T-helper 22 cell (primary cell): ENCODE measurements at places on chromosomes 1 and 21.

GRCh38 chr1:116817582-116818064 lies 63.4 kb downstream of the CD2 start:
- peak; percentile 47 for DNase-seq

DNA sequence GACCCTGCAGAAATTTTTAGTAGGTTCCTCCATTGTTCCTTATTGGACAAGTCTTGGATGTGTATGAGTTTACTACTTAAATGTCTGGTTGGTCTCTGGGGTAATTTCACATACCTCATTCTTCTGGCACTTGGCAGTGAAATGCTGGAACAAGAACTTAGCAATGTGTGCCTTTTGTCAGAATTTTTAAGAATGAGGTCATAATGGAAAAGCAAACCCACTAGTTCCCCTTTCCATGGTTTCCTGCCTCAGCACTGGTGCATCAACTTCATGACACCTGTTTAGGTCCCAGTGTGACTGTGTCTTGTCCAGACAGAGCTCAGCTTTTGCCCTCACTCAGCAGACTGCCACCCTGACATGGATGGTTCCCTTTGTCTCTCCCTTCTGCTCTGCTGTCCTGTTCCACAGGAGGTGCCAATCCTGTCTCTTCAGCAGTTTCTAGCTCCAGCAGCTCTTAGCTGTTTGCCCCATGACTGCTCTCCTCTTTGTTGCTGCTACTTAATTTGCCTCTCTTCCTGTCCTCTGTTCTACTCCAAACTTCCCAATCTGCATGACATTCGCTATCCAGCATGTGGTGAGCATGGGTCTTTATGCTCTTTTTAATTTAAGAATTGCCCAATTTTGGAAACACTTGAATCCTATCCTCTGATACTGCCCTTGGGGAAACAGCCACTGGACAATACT lies 135.6 kb downstream of the CYYR1 start:
- no peak for DNase-seq

GRCh38 chr1:238450976-238451375 lies 560.3 kb upstream of the ZP4 start:
- DNase-seq: no peak

DNA sequence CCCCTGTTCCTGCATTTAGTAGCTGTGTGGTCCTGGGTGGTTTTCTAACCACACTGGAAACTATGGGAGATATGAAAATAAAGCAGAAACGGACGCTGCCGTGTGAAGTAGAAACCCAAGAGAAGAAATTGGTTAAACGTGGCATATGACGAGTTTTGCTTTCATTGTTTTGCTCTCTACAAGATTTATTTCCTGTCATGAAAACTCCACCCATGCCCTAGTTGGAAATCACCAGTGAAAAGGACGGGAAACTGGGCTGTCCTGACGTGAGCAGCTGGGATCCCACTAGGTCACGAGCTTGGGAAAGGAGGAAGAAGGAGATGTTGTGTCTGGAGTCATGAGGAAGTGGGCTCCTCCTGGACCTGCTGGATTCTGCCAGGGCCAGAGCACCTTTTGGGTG lies 120.8 kb upstream of the GADD45A start:
- DNase-seq: no peak

- no peak for DNase-seq
Observed at GRCh38 chr1:36922593-36923426, 111.5 kb downstream of the GRIK3 start.

GRCh38 chr1:78286686-78287085 lies 204.1 kb upstream of the PTGFR start:
- no peak for DNase-seq

- DNase-seq: no peak
Observed at GRCh38 chr1:181451661-181452230, 31.6 kb upstream of the CACNA1E start.

DNA sequence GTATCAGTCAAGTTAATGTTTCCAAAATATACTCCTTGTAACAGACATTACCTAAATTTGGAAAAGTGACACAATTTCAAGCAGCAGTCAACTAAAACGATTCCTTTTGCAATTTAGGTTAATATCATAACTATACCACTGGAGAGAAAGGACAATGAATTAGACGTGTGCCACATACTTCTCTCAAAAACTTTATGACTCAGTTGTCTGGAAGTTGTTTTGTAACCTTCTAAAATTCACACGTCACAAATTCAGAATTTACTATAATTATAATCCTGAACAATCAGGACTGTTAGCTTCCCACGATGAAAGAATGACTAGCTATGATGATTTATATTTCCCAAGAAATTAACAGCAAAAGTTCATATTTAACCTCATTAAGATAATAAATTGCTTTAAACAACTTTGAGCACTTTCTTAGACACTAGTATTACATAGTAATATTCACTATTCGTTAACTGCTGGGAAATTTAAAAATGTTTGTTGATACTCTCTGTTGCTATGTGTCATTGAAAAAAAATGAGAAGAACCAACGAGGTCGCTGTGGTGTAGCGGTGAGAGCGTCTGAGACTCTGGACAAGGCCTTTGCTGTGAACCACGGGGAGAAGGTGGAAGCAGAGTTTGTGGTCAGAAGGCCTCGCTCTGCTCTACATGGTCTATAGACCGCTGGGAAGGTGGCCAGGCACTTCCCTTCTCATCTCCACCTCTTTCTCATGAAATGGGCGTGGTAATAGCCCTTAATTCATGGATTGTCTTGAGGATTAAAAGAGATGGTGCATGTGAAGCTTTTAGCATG lies 27.9 kb upstream of the BATF3 start:
- DNase-seq: no peak

GRCh38 chr1:160354388-160354985 lies 11.3 kb downstream of the NCSTN start:
- no peak for DNase-seq

GRCh38 chr1:61770131-61770530 lies 27.9 kb downstream of the PATJ start:
- no peak for DNase-seq

- DNase-seq: peak; percentile 57
Observed at GRCh38 chr21:42258150-42258884, 39.4 kb downstream of the ABCG1 start.

- DNase-seq: peak; percentile 33
Observed at GRCh38 chr1:36161641-36162531, 5.9 kb downstream of the MAP7D1 start.

DNA sequence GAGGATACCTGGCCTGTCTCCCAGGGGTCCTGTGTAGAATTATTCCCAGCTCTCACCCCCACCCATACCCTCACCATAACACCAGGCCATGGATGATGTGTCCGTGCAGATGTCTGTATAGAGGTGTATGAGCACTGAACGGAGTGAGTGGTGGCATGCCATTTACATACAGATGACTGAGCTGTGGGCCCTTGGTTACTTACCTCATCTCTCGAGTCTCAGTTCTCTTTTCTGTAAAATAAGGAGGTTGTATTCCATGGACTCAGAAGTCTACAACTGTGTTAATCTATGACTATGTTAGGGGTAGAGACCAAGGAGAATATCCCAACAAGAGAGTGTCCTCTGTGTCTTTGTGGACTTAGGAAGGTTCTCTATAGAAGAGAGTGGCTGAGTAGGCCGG lies 65.6 kb upstream of the CD1D start:
- DNase-seq: no peak

- DNase-seq: no peak
Observed at GRCh38 chr1:180080439-180080838, 74.2 kb upstream of the QSOX1 start.

DNA sequence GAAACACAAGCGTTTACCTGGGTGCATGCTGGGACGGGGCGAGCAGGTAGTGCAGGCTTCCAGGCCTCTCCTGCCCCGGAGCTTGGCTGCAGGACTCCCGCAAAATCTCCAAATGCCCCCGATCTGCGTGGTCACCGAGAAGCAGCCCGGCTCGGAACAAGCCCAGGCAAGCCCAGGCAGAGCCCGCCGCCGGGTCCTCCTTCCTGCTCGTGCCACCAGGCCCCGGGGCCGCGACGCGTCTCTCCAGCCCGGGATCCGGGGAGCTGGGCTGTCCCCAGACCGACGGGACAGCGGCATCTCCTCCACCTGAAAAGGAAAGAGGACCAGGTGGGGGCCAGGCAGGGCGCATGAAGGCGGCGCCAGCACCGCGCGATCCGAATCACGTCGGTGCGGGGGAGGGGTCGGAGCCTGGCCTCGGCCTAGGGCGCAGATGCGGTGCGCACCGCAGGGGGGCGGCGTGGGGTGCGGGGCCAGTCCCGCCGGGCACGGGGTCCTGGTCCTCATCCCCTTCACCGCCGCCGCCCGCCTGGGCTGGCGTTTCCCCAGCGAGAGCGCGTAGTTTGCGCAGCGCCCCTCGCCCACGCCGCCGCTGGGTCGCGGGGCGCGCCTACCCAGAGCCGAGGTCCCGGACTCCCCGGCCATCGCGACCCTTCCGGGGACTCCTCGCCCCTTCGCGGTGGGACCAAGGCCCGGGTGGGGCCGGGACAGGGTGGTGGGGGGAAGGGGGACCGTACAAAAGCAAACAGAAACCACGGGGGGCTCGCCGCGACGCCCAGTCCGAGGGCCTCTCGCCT lies 52.4 kb upstream of the H6PD start:
- no peak for DNase-seq

DNA sequence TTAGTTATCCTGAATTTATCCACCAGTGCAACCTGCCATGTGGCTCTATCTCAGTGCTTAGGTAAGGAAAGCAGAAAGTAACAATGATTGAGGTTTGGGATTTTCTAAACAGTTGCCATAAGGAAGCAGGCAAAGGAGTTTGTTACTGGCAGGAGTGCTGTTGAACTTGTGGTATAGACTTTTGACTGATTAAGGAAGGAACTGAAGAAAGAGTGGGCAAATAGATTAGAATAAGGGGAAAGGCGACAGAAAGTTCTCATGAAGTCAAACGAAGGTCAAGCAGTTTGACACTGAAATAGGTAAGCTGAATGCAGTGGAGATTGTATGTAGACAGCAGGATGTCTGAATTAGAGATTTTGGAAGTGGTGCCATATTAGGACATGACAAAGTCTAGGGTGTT lies 24.2 kb upstream of the CR2 start:
- no peak for DNase-seq

GRCh38 chr1:212774584-212774983 lies 17.0 kb downstream of the NSL1 start:
- no peak for DNase-seq

GRCh38 chr21:38351961-38352521 lies 95.2 kb downstream of the KCNJ15 start:
- no peak for DNase-seq

DNA sequence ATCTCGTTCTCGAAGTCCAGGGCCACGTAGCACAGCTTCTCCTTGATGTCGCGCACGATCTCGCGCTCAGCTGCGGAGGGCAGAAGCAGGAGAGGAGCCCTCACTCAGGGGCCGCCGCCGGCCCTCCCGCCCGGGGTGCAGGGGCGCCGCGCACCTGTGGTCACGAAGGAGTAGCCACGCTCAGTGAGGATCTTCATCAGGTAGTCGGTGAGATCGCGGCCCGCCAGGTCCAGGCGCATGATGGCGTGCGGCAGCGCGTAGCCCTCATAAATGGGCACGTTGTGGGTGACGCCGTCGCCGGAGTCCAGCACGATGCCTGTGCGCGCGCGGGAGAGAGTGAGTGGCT lies 1.8 kb downstream of the ACTA1 start:
- DNase-seq: no peak

DNA sequence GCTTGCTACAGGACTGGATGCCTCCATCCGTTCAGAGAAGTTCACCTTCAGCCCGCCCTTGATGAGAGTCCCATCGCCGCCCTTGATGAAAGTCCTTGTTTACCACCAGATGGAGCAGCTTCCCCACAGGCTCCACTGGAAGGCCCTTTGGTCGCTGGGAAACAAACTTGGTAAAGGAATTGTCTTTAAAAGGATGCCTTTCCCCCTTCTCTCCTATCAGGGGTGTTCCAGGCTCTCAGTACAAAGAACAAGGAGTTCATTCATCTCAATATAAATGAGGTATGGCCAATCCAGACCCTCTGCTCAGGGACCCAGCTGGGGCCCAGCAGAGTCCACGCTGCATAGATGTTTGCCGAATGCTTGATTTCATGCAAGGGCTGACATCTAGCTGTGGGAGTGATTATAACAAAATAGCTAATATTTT lies 50.8 kb downstream of the CAPN9 start:
- DNase-seq: no peak

DNA sequence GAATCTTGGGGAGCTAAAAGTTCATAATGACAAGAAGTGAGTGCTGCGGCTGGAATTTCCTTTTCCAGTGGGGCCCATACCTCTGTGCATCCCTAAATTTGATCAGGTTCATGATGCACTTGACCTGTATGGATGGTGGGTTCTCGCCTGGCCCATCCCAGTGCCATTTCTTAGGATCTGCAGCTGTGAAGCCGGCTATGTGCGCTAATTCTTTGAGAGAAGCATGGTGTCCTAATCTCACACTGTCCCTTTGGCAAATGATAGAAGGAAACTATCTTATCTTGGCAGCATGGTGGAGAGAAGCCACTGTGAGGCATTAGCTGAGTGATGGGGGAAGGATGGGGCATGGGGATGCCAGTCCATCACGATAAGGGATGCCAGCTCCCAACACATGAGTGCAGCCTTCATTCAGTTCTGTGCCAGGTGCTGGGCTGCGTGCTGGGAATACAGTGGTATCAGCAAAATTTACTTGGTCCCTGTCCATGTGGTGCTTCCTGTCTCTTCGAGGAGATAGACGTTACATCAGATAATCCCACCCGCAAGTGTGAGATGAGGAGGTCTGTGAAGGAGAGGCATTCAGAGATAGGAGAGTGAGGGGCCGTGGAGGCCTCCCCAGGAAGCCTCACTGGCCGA lies 30.5 kb downstream of the STUM start:
- no peak for DNase-seq

DNA sequence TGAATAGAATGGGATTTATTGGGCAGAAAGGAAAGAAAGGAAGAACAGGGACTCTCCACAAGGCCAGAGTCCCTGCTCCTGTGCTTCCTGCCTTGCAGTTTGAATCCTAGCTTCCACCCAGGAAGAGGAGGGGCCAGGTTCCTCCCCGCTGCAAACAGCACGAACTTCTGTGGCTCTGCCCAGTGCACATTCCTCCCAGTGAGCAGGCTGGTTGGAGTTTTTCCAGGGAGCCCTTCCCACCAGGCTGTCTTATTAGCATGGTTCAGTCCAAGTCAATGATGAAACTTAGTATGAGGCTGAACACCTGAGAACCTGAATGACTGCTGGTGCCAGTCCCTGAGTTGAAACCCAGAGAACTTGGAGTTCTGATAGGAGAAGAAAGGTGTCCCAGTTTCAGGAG lies 247.2 kb downstream of the DUSP10 start:
- no peak for DNase-seq

DNA sequence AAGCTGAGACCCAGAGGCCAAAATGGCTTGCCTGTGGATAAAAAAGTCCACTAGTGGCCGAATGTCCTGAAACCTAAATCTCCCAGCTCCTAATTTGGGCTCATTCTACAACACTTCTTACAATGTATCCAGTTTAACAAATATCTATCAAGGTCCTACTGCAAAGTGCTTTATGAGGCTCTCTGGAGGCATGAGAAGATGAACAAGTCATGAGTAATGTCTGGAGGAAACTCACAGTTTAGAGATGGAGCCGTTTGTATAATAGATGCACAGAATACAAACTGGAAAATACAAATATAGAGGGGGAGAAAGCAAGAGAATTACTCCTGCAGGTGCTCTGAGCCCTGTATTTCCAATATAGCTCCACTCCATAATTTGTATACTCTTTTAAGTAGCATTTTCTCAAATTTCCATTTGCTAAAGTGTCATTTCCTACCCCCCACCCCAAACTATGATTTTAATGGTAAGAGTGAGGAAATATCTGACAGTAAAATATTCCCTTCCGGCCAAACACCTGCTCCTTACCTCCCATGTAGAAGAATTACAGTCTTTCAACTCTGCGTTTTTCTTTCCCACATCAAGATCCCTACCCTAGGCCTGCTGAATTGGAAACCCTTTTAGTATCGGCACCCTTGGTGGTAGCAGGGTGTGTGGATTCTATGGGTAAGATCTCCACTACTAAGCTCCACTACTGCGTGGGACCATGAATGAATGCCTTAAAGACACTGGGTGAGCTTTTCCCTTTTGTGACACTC lies 3.3 kb upstream of the ADAMTS5 start:
- DNase-seq: no peak
